Nephron progenitor cell (in vitro differentiated cells): ENCODE measurements at places on chromosomes 3 and 15.

GRCh38 chr3:157110761-157111278 lies 49.1 kb downstream of the CCNL1 start:
- H3K4me1 ChIP-seq, result peaks cover 85% of the 10 kb centered on the region
- peaks cover 10% of the 10 kb centered on the region for H3K27me3 ChIP-seq
- H3K4me3 ChIP-seq, result no peak overlapping the region
- no peak for DNase-seq

- peaks cover 3% of the 10 kb centered on the region for H3K27me3 ChIP-seq
- no peak overlapping the region for H3K4me3 ChIP-seq
- no peak overlapping the region for H3K27ac ChIP-seq
- DNase-seq, result no peak
Observed at GRCh38 chr3:152208439-152208838, 60.3 kb upstream of the MBNL1 start.

DNA sequence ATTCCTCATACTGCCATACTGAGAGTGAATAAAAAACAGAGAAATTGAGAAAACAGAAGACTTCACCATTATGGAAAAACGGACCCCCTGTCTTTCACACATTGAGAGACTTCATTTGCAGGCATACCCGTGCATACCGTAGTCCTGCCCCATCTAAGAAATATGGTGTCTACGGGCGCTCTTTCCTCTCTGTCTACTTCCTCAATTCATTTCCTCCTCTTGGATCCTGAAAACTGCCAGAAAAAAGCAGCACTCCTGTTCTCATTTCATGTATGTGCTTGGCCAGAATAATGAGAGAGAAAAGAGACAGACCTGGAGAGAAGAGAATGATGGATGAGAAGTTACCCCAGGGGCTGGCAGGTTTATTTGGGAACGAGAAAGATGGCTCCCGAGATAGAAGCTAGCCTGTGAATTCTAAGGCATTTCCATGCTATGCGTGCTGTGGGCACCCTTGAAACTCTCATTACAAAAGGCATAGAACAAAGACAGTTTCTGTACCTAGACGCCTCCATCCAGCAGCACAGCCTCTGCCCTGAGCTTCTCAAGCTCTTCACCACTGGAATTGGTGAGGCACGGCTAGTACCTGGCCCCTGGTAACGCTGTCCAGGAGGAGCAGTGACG lies 62.5 kb upstream of the EPHB3 start:
- peaks cover 9% of the 10 kb centered on the region for H3K4me1 ChIP-seq
- H3K27me3 ChIP-seq, result peaks cover 31% of the 10 kb centered on the region
- no peak overlapping the region for H3K27ac ChIP-seq

DNA sequence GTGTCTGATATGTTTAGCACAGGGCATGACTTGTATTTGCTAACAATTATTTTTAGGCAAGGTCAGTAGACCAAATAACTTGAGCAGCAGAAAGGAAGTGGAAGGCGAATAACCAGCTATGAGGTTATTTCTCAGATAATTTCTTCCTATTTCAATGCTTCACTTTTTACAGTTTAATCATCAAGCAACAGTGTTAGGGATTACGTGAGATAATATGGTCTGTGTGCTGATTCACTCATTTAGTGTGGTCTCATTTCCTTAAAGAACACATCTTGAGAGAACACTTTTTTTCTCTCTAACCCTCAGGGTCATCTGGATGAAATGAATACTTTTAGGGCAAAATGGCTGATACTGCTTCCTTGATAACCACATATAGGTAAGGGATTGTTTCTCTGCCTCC lies 126.0 kb upstream of the CCNL1 start:
- no peaks in the 10 kb centered on the region for H3K4me1 ChIP-seq
- peaks cover 1% of the 10 kb centered on the region for H3K27me3 ChIP-seq
- no peaks in the 10 kb centered on the region for H3K36me3 ChIP-seq
- H3K4me3 ChIP-seq, result no peak overlapping the region
- H3K27ac ChIP-seq, result no peak overlapping the region
- no peak for DNase-seq

DNA sequence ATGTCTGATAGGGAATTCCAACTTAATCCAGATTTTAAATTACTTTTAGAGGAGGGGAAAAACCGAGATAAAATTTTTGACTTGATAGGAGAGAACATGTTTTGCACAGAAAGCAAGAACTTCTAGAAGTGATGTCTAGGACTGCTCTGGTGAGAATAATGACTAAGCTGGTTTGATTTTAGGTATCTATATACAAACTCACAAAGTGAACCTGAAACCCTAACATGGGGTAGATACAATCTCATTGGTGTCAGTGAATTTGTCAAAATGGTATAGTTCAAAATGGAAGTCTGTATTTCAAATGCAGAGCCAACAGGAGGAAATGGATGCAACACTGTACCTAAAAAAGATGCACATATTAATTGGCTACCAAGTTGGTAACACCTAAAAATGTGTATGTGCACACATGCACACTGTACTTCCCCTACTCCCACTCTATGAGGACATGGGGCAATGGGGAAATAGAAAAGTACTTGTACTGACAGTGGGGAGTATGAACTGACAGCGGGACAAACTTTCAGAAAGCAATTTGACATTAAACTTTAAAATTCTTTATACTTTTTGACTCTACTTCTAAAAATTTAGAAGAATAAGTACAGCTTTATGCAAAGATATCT lies 53.0 kb downstream of the NR1I2 start:
- peaks cover 52% of the 10 kb centered on the region for H3K36me3 ChIP-seq
- H3K27me3 ChIP-seq, result no peaks in the 10 kb centered on the region
- H3K27ac ChIP-seq, result no peak overlapping the region
- H3K4me3 ChIP-seq, result no peak overlapping the region

DNA sequence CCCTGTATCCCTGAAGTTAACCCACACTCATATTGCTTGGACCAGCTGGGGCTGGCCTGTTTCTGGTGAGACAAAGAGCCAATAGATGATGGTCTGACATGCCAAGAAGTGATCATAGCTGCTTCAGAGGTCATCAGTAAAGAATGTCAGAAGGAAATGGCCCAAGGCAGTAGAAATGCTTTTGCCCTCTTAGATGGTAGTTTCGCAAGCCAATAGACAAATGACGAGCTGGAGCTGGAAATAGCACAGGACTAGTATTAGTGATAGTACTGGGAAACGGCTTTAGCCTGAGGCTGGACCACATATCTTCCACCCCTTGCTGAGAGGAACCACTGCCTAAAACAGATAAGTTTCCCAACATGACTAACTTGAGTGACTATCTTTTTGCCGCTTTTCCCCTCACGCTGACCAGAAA lies 176.1 kb upstream of the THBS1 start:
- H3K36me3 ChIP-seq, result no peaks in the 10 kb centered on the region
- no peak overlapping the region for H3K27ac ChIP-seq
- no peaks in the 10 kb centered on the region for H3K4me1 ChIP-seq
- no peaks in the 10 kb centered on the region for H3K27me3 ChIP-seq

GRCh38 chr15:37245358-37245757 lies 145.0 kb upstream of the MEIS2 start:
- H3K4me3 ChIP-seq, result no peak overlapping the region
- DNase-seq, result no peak
- peak overlapping the region; percentile 83 for H3K27ac ChIP-seq
- H3K36me3 ChIP-seq, result no peaks in the 10 kb centered on the region
- H3K4me1 ChIP-seq, result peaks cover 35% of the 10 kb centered on the region
